ENCODE measurements at places on chromosomes 4 and X. TPM values are rescaled to one million over a fixed set of nuclear protein-coding genes. Genes with fewer than 3 reads are reported as not detected.

The AGTR2 gene
- total RNA-seq, result not detected

The SLC25A53 gene
- total RNA-seq, result 10.3 TPM

The TBX22 gene
- total RNA-seq, result not detected

The GABRB1 gene
- total RNA-seq, result not detected

The CT45A5 gene
- total RNA-seq, result not detected

The ETNPPL gene
- not detected for total RNA-seq

The TMEM156 gene
- 19.6 TPM for total RNA-seq

The SATL1 gene
- not detected for total RNA-seq

The UGT2B15 gene
- total RNA-seq, result not detected

GRCh38 chrX:49910344-49910743 lies 12.1 kb upstream of the CLCN5 start:
- H3K27me3 ChIP-seq, result peaks cover 4% of the 10 kb centered on the region
- H3K4me3 ChIP-seq, result no peak overlapping the region
- no peaks in the 10 kb centered on the region for H3K36me3 ChIP-seq

GRCh38 chr4:189088780-189089179 lies 851.9 kb upstream of the FRG1 start:
- DNase-seq, result no peak
- H3K36me3 ChIP-seq, result no peaks in the 10 kb centered on the region
- H3K4me3 ChIP-seq, result no peak overlapping the region

GRCh38 chr4:152408514-152409327 lies 127.2 kb downstream of the FBXW7 start:
- DNase-seq, result peak; percentile 39
- H3K4me1 ChIP-seq, result no peaks in the 10 kb centered on the region
- no peaks in the 10 kb centered on the region for H3K27me3 ChIP-seq
- H3K36me3 ChIP-seq, result peaks cover 10% of the 10 kb centered on the region
- no peak overlapping the region for H3K4me3 ChIP-seq
- no peak overlapping the region for H3K27ac ChIP-seq

- no peaks in the 10 kb centered on the region for H3K27me3 ChIP-seq
- no peak for DNase-seq
- H3K36me3 ChIP-seq, result peaks cover 4% of the 10 kb centered on the region
- peaks cover 24% of the 10 kb centered on the region for H3K4me1 ChIP-seq
Observed at GRCh38 chrX:139828033-139828432, 104.8 kb downstream of the ATP11C start.

DNA sequence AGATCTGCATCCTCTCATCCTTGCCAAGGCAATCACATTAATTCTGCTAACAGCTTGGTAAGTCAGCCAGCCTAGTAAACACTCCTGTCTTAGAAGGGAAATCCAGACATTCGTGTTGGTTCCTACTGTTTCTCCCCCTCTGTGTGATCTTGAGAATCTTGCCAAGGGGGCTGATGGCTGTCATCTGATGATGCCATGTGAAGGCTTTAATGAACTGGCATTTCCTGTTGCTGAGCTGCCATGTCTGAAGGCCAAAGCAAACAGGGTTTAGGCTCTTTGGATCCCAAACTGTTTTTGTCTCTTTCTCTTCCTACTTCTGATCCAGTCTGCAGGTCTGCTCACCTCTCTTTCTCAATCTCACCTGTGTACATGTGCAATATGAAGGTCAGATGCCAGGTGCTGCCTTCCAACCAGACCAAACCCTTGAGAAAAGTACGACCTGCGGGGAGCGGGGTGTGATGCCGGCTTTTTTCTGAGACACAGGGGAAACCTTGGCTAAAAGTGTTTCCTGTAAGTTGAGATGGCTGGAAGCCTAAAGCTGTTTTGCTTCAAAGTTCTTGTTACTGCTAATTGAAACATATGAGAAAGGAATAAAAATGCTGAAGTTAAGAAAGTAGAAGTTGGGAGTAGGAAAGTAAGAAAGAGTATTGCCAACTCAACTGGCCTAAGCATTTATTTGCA lies 532.9 kb downstream of the ANKRD50 start:
- H3K27me3 ChIP-seq, result no peaks in the 10 kb centered on the region
- H3K27ac ChIP-seq, result no peak overlapping the region
- H3K4me1 ChIP-seq, result no peaks in the 10 kb centered on the region

DNA sequence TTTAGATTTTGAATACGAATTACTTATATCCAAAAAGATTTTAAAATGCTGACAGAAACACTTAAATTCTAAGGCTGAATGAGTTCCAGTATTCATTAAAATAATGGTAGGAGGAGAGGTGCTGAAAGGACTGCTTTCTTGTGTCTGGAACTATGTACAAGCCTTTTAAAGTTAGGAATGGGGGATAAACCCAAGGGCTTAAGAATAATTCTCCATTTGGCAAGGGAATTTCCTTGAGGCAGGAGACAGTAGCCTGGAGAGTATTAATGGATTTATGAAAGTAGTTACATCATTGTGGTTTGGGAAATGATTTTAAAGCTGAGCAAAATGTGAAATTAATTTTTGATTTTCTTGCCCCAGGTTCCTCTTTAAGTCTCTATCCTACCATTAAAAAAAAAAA lies 266.5 kb upstream of the KCNIP4 start:
- no peaks in the 10 kb centered on the region for H3K4me1 ChIP-seq
- no peaks in the 10 kb centered on the region for H3K27me3 ChIP-seq
- no peak overlapping the region for H3K27ac ChIP-seq
- H3K36me3 ChIP-seq, result no peaks in the 10 kb centered on the region
- H3K4me3 ChIP-seq, result no peak overlapping the region

- H3K4me3 ChIP-seq, result no peak overlapping the region
- H3K4me1 ChIP-seq, result peaks cover 2% of the 10 kb centered on the region
- H3K36me3 ChIP-seq, result no peaks in the 10 kb centered on the region
- H3K27me3 ChIP-seq, result no peaks in the 10 kb centered on the region
- no peak overlapping the region for H3K27ac ChIP-seq
Observed at GRCh38 chr4:10691651-10692050, 7.1 kb upstream of the CLNK start.

GRCh38 chr4:88202443-88202842 lies 44.0 kb upstream of the ABCG2 start:
- no peak for DNase-seq
- peaks cover 4% of the 10 kb centered on the region for H3K27me3 ChIP-seq
- no peak overlapping the region for H3K4me3 ChIP-seq
- H3K4me1 ChIP-seq, result peaks cover 3% of the 10 kb centered on the region

- H3K4me1 ChIP-seq, result no peaks in the 10 kb centered on the region
- H3K36me3 ChIP-seq, result no peaks in the 10 kb centered on the region
- no peak overlapping the region for H3K4me3 ChIP-seq
- DNase-seq, result no peak
- H3K27me3 ChIP-seq, result no peaks in the 10 kb centered on the region
Observed at GRCh38 chr4:139754938-139755337, 89.3 kb downstream of the MGST2 start.

DNA sequence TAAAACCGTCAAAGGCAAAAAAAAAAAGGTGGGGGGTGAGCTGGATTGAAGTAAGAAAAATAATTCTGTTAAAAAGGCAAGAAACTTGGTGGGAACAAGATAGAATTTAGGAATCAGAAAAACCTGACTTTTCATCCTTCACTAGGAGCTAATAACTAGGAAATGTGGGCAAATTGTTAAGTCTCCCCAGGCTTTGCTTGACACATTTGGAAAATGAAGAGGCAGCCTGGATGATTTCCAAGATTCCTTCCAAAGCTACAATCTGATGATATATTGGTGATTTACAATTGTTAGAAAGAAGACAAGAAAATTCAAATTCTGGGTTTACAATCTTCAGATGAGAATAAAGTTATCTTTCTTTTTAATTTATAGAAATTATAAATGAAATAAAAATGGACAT lies 1062.5 kb downstream of the ADGRL3 start:
- H3K27me3 ChIP-seq, result no peaks in the 10 kb centered on the region
- H3K4me1 ChIP-seq, result no peaks in the 10 kb centered on the region
- no peak overlapping the region for H3K27ac ChIP-seq
- no peak for DNase-seq
- no peaks in the 10 kb centered on the region for H3K36me3 ChIP-seq
- no peak overlapping the region for H3K4me3 ChIP-seq

DNA sequence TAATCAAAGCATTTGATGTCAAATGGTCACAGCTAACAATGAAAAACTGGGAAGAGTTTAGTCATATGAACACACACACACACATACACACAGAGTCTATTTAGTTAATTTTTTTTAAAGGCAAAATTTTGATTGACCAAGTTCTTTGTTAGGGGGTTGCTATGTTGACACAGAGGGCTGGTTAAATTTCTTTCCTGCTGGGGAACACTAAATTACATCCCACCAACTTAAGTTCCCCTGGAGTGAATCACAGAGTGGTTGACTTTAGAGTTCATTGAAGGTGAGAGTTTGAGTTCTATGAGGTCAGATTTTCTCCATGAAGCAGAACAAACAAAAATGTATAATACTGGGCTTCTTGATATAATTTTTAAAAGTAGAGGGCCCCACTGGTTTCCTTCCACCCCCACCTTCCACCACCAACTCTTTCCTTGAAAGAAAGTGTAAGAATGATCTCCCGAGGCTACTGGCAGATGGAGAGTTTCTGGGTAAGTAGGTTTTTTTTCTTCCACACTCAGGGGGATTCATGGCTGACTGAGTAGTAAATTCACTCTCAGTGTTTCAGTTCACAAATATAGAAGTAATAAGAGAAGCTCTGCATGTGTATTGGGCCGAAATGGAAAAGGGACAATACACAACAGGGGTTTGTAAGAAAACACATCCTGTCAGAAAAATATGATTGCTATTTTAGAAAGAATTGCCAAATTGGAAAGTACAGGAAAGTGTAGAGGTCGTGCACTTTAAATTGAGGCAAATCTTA lies 917.0 kb upstream of the LCORL start:
- H3K4me1 ChIP-seq, result no peaks in the 10 kb centered on the region
- H3K27me3 ChIP-seq, result no peaks in the 10 kb centered on the region
- no peaks in the 10 kb centered on the region for H3K36me3 ChIP-seq

GRCh38 chr4:185654965-185655554 lies 119.8 kb upstream of the PDLIM3 start:
- no peaks in the 10 kb centered on the region for H3K4me1 ChIP-seq
- DNase-seq, result no peak
- H3K36me3 ChIP-seq, result no peaks in the 10 kb centered on the region

DNA sequence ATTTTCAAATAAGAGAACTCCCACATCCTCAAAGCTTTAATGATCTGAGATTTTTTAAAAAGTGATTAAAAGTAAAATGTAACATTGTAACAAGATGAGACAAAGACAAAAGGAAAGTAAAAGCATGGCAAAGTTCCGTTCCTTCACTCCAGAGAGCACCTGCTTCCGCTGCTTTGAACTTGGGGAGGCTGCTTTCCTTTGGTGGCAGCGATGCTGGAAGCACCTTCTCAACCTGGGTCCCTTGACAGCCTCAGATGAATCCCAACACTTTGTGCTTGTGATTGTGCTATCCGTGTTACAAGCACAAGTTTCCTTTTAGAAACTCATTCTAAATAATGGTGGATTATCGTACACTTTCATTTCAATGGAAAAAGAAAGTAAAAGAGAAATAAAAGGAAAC lies 59.7 kb downstream of the HADH start:
- peaks cover 82% of the 10 kb centered on the region for H3K36me3 ChIP-seq
- H3K27ac ChIP-seq, result peak overlapping the region; percentile 95
- H3K4me1 ChIP-seq, result peaks cover 84% of the 10 kb centered on the region
- DNase-seq, result peak; percentile 73
- H3K27me3 ChIP-seq, result no peaks in the 10 kb centered on the region

GRCh38 chr4:25982962-25983361 lies 68.9 kb downstream of the SMIM20 start:
- DNase-seq, result no peak
- no peak overlapping the region for H3K27ac ChIP-seq
- H3K4me3 ChIP-seq, result no peak overlapping the region
- peaks cover under 1% of the 10 kb centered on the region for H3K4me1 ChIP-seq

DNA sequence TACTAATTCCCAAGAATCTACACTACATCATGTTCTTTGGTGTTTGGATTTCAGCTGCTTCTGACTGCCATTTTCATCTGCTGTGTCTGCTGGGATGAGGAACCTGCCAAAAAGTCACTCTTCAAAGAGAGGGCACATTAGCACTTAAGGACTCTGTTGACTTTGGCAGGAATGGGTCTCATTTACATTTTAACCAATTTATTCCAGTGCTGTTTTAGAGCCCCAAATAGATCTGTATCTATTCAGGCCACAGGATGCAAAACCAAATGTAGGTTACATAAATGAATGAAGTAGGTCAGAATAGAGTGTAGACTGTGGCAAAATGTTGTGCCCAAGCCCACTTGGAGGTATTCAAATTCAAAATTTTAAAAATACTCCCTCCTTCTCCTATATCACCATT lies 14.4 kb downstream of the TXK start:
- H3K27ac ChIP-seq, result no peak overlapping the region
- peaks cover 44% of the 10 kb centered on the region for H3K4me1 ChIP-seq
- DNase-seq, result no peak
- H3K27me3 ChIP-seq, result no peaks in the 10 kb centered on the region

DNA sequence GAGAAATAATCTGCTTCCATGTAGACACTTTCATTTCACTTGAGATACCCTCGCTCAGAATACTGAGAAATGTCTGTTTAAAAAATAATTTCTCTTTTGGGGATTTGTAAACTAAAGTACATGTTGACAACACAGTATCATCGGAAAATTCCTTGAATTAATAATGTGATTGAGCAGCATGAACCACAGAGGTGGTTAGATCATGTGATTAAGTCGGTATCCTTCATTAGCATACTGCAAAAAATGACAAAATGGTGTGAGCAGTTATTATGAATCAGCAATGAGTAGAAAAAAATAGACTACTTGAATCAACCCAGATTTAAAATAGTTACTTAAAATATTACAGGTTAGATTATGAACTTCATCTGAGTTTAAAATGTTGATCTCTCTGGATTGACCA lies 14.1 kb downstream of the MAP7D3 start:
- H3K36me3 ChIP-seq, result peaks cover 21% of the 10 kb centered on the region
- no peaks in the 10 kb centered on the region for H3K27me3 ChIP-seq
- no peak overlapping the region for H3K4me3 ChIP-seq
- H3K27ac ChIP-seq, result no peak overlapping the region
- DNase-seq, result no peak

DNA sequence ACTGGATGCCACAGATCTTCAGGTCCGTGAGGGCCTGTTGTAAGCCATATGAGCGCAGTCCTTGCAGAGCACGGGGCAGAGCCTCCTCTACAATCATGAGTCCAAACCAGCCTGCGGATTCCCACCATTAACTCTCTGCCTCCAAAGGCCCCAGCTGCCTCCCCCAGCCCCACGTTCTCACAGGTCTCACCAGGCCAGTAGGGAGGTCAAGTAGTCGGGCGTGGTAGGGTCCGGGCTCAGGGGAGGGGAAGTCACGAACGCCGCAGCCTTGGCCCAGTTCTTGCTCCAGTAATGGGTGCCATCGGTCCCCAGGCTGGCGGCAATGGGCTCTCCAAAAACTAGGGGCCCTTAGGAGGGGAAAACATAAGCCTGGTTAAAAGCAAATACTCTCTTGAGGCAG lies 53.6 kb downstream of the CRMP1 start:
- DNase-seq, result no peak
- no peaks in the 10 kb centered on the region for H3K4me1 ChIP-seq
- H3K36me3 ChIP-seq, result no peaks in the 10 kb centered on the region
- H3K4me3 ChIP-seq, result no peak overlapping the region
- peaks cover under 1% of the 10 kb centered on the region for H3K27me3 ChIP-seq
- H3K27ac ChIP-seq, result no peak overlapping the region

GRCh38 chrX:96689991-96690390 lies 5.3 kb downstream of the DIAPH2 start:
- H3K27me3 ChIP-seq, result no peaks in the 10 kb centered on the region
- H3K4me3 ChIP-seq, result no peak overlapping the region
- H3K4me1 ChIP-seq, result peaks cover 14% of the 10 kb centered on the region
- H3K27ac ChIP-seq, result no peak overlapping the region
